ENCODE measurements at places on chromosomes 12 and 14.

DNA sequence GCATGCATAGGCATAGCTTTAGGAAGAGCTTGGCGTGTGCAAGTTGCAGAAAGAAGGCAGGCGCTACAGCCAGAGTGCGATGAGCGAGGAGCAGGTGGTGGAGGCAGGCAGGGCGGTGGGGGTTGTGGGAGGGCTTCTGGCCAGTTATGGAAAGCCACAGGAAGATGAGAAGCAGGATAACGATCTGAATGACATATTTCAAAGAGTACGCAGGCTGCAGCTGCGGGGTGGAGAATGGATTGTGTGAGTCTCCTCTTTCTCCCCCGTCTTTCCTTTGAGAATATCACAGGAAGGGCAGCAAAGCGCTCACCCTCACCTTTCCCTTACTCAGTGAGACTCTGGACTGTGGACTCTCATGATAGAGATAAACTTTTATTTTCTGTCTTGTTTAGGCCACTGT lies 48.7 kb upstream of the PLXNC1 start:
- no peak for DNase-seq

GRCh38 chr14:20460458-20461224 lies 593 bp downstream of the PIP4P1 start:
- DNase-seq, result peak; percentile 75

- DNase-seq, result no peak
Observed at GRCh38 chr14:68401855-68402254, 391.0 kb downstream of the ZFP36L1 start.

DNA sequence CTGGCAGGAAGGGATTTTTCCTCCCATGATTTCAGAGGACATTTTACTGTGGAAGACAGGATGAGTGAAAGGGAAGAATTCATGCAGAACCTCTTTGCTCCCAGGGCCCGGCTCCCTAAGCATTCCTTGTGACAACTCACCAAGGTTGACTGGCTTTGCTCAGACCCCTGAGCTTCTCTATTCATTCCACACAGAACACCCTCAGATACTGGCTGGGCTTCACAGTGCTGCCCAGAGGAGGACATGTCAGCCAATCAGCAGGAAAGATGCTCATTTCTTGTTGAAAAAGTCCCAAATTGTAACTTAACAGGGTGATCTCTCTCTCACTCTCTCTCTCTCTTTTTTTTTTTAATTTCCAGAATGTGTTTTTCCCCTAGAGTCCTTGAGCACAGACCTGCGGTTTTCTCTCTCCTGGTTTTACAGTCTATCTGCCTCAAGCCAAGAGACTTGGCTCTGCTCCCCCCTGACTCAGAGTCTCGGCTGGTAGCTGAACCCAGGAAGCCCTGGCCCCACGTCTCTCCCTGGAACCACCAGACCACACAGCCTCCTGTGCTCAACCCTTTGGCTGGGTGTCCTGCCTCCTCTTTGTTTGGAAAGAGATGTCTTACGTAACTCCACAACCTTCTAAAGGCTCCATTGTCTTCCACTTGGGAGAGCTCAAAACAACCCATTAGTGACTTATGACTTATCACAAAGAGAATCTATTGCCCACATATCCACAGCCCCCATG lies 43.9 kb downstream of the SSPN start:
- no peak for DNase-seq

GRCh38 chr12:51900323-51900889 lies 6.9 kb upstream of the ACVRL1 start:
- DNase-seq, result no peak

- no peak for DNase-seq
Observed at GRCh38 chr14:79920180-79920692, 291.1 kb downstream of the DIO2 start.

DNA sequence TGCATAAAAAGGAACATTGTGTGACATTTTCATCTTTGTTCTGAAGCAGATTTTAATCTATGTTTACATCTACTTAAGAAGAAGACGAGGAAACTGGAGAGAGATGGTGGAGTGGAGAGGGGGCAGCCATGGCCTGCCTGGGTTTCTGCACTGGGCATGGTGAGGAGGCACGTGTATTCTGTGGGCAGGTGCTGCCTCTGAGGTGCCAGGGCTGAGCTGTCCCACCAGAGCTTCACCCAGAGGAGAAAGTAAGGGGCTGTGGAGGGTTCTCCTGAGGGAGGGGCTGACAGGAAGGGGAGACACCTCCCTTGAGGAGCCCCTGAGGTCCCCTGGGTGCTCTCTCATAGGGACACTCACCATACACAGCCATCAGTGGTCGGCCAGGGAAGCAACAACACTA lies 372.4 kb upstream of the OR4E1 start:
- no peak for DNase-seq

GRCh38 chr14:90658541-90658967 lies 157.7 kb downstream of the TTC7B start:
- no peak for DNase-seq

- DNase-seq, result no peak
Observed at GRCh38 chr14:101458741-101459550, 102.3 kb upstream of the DIO3 start.

- no peak for DNase-seq
Observed at GRCh38 chr12:72485017-72485701, 213.0 kb downstream of the TRHDE start.

DNA sequence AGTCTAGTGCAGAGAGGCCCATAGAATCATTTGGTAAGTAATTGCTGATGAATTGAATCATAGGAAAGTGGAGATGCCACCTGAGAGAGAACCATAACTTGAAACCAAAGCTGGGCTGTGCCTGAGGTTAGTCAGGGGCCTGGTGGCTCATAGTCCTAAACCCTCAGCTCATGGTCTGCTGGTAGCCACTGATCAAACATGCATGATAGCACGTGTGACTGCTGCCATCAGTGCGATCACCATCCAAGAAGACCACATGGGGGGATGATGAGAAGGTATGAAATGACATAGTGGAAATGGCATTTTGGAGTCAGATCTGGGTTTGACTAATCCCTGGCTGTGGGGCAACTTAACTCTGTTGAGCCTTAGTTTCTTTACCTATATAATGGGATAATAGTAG lies 190.5 kb downstream of the CACNA1C start:
- no peak for DNase-seq

GRCh38 chr14:80047761-80048160 lies 163.5 kb downstream of the DIO2 start:
- no peak for DNase-seq

DNA sequence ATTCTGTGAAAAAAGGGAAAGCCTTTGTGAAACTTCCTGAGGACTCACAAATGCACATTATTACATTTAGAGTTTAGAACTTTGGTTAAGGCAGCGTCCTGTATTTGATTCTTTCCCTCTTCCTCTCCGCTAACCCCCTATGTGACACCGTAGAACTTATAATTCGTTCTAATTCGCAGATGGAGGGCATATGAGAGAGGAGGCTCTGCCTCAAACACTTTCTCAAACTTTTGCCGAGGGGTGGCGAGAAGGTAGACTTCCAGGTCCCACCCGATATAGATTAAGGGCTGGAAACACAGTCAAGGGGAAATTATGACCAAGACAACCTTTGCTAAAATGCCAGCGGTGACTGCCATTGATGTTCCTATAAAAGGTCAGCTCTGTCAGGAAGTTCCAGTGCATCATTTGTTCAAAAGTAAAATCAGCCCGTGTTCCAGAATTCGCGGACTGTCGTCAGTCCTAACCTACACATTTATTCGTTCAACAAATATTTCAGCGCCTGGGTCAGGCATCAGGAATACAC lies 904 bp upstream of the PAPOLA start:
- DNase-seq, result no peak

DNA sequence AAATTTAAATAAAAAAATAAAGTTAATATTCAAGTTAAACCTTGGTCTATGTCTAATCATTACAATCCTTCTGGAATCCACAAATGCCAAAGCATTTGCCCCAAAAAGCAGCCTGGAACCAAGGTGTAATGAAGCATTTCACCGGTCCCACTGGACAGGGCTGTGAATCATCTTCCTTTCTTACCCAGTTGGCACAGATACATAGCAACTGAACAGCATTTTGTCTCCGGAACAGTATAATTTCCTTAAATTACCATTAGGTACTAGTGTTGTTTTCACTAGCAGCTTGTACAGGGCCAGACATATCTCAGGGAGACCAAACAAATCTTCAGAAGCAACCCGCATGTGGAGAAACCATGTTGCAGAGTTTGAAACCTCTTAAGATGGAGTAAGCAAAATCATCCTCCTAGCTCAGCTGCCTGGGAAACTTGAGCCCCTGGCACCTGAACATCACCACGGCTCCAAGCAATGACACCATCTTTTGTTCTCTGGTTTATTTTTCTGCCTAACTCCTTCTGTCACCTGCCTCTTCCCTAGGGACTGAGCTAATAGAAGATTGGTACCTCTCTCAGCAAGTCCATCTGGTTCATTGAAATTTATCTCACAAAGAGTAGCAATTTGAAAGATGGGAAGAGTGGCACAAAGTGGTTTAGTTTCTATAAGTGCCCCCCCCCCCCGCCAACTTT lies 17.9 kb upstream of the MDM1 start:
- DNase-seq, result no peak

DNA sequence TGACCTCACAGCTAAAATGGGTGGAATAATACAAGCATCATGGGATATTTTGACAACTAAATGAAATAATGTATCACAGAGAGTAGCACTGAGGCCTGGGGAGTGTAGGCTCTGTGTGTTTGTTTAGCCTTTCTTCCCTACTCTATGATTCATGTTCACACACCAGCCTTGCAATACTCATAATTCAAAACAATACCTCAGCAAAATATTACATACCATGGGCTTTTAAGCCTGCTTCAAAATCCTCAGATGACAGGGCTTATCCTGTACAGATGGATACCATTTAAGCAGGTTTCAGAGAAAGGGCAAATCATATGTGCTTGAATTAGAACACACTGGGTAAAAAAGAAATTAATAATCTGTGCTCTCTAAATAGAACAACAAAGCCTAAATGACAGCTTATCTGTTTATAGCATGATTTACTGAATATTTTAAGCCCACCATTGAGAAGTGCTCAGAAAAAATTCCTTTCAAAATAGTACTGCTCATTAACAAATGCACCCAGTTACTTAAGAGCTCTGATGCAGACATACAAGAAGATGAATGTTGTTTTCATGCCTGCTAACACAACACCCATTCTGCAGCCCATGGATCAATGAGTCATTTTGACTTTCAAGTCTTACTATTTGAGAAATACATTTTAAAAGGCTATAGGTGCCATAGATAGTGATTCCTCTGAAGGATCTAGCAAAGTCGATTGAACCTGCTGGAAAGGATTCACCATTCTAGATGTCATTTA lies 84.9 kb upstream of the ADAMTS20 start:
- no peak for DNase-seq

DNA sequence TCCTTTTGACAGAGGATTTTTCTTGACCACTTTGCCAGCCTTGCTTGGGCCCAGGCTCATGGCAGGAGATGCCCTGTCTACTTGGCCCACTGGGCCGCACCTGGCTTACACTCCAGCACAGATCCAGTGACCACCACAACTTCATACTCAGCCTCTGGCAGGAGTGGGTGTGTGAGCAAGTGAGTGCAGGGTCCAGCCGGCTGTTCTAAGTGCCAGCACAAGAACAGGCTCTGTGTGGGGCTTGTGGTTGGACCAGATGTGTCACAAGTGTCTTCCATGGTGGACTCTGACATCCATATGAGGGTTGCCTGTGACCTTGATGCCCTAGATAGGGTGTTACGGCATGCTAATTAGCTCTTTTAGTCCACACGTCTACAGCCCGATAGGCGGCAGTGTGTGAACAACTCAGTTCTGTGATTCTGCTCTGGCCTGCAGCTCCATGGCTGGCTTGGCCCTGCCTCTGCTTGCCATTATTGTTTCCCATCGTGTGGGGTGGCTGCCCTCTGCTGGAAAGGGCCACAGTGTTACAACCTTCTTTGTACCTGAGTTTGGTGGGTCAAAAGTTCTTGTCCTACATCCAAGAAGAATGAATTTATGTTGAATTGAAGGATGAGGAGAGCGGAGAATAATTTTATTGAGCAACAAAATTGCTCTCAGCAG lies 1089.1 kb downstream of the SLC6A15 start:
- no peak for DNase-seq

DNA sequence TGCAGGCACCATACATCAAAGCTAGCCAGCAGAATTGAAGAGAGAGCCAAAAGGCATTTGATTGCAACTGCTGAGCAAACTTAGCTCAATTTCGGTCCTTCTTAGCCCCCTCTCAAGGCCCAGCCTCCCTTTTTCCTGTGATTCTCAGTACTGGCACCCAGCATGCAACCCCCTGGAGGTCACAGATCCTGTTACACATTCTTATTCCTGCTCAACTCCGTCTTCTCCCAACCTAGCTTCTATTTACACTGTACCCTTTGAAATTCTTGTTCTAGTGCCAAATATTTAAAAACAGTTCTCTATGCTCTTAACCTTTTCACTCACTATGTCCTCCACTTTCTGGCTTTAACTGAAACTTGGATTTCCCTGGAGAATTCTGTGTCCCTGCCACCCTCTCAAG lies 131.3 kb upstream of the CPSF6 start:
- DNase-seq, result no peak

DNA sequence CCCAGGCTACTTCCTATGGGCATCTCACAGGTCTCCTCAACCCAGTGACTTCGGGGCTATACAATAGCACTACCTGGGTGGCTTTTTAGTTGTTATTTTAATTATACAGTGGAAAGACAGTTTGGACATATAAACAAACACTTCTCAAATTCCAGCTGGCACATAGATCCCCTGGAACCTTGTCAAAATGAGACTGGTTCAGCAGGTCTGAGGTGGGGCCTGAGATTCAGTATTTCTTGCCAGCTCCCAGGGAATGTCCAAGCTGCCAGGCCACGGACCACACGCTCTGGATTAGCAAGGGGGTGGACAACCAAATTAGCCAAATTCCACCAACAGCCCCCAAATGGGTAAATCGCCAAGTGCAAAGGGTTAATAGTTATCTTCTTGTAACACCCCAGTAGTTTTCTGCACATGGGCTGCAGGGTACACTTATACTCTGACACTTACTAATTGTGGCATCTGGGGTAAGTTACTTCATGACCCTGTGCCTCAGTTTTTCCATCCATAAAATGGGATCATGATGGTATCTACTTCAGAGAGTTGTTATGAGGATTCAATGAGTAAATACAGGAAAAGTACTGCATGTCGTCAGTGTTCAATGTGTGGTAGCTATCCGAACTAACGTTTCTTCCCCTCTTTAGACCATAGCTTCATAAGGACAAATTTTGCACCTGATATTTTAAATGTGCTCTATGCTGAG lies 789.4 kb upstream of the TBX3 start:
- no peak for DNase-seq

All from CD8-positive, alpha-beta T cell (primary cell).